Progenitor cell of endocrine pancreas (in vitro differentiated cells): ENCODE measurements at places on chromosomes 16 and 17. TPM values are rescaled to one million over a fixed set of nuclear protein-coding genes. Genes with fewer than 3 reads are reported as not detected.

The MT3 gene
- total RNA-seq, result not detected in 2 replicates

GRCh38 chr16:78996790-78997189 is 603.7 kb downstream of the MAF start:
- H3K4me1 ChIP-seq, result peaks cover 21% of the 10 kb centered on the region
- DNase-seq, result no peak
- peaks cover 23% of the 10 kb centered on the region for H3K27me3 ChIP-seq
- H3K27ac ChIP-seq, result no peak overlapping the region

The TOM1L2 gene
- 29.4 and 30.5 TPM in 2 replicates for total RNA-seq

The MPV17L gene
- 36.9 and 37.6 TPM in 2 replicates for total RNA-seq

DNA sequence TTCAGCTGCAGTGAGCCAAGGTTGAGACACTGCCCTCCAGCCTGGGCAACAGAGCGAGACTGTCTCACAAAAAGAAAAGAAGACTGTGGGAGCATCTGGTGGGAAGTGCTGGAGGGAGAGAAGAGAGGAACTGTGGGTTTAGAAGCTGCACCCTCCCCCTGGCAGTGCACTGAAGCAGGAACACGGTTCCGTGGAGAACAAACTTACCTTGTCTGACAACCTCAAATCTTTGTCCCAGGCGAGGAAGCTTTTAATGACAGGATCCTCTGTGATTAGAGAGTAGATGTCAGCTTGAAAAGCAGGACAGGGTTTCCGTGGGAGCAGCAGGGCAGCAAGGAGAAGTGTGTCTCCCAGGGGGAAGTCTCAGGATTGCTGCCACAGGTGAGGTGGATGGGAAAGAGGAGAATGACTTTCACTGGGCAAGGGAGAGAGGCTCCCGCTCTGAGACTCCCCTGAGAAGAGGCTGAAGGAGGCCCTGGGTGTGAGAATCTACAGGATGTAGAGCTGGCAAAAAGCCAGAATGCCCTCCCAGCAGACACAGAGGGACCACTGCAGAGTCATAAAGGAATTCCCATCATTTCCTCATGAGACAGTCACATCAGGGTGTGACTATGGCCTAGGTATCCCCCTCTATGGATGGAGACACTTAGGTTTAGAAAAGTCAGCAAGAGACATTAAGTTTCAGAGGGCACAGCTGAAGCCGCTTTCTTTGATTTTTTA is 22.9 kb downstream of the PRR11 start:
- no peak overlapping the region for H3K27ac ChIP-seq
- no peaks in the 10 kb centered on the region for H3K4me1 ChIP-seq
- no peak for DNase-seq

DNA sequence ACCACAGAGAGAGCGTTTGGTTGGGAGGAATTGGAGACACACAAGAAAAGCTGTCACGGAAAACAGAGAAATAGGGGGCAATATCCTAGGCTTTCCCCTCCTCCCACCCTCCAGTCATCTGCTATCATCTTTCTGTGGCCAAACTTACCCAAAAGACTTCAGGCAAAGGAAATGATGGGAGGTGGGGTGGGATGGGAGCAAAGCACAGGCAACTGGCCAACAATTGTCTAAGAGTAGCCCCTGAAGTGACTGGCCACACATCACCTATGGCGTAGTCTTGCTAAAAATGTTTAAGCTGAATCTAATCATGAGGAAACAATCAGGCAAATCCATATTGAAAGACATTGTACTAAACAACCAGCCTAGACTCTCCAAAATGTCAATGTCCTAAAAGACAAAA is 46.9 kb upstream of the ALOX12 start:
- DNase-seq, result no peak
- H3K36me3 ChIP-seq, result peaks cover 1% of the 10 kb centered on the region
- no peak overlapping the region for H3K4me3 ChIP-seq

GRCh38 chr17:63270610-63271009 is 175.5 kb downstream of the CYB561 start:
- no peaks in the 10 kb centered on the region for H3K36me3 ChIP-seq
- H3K27ac ChIP-seq, result no peak overlapping the region

DNA sequence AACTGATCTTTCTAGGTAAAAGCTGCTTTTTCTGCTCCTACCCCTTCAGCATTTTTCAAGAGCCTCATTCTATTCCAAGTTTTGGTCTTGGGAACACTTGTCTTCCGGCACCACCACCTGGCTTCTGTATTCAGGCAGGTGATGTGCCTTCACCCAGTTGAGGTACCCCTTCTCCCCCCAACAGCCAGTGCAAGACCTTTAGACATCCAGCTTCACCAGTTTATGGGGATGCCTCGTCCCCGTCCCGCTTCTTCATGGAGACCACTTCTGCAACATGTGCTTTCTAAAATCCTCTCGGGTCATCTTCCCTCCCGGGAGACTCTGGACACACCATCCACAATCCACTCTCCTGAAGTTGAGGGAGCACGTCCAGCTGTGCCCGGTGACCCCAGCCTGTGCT is 69.9 kb downstream of the SRCIN1 start:
- H3K4me1 ChIP-seq, result peaks cover 5% of the 10 kb centered on the region
- H3K27ac ChIP-seq, result peak overlapping the region; percentile 49
- no peak for DNase-seq
- H3K27me3 ChIP-seq, result peaks cover 28% of the 10 kb centered on the region
- H3K36me3 ChIP-seq, result no peaks in the 10 kb centered on the region

GRCh38 chr17:46822388-46822921 is 4.0 kb upstream of the WNT3 start:
- no peak overlapping the region for H3K4me3 ChIP-seq
- no peak for DNase-seq
- peaks cover 8% of the 10 kb centered on the region for H3K4me1 ChIP-seq
- H3K36me3 ChIP-seq, result no peaks in the 10 kb centered on the region
- no peak overlapping the region for H3K27ac ChIP-seq

- H3K36me3 ChIP-seq, result no peaks in the 10 kb centered on the region
- H3K4me1 ChIP-seq, result peaks cover 24% of the 10 kb centered on the region
- DNase-seq, result peak; percentile 87
- peaks cover 27% of the 10 kb centered on the region for H3K27me3 ChIP-seq
- H3K4me3 ChIP-seq, result peak overlapping the region; percentile 77
Observed at GRCh38 chr17:386141-386876, 33.7 kb upstream of the RPH3AL start.
